NCI-H1930 (cell line): ENCODE measurements at places on chromosomes 3 and 15.

GRCh38 chr3:182787302-182788036, 5.8 kb upstream of the ATP11B start:
- no peak for DNase-seq

GRCh38 chr15:58715266-58715917, 34.1 kb downstream of the ADAM10 start:
- DNase-seq = no peak

- DNase-seq = no peak
These were observed 28.6 kb downstream of the KLHL6 start for GRCh38 chr3:183526838-183527427.

- no peak for DNase-seq
These were observed 71.7 kb downstream of the CYP19A1 start for GRCh38 chr15:51266656-51267050.

DNA sequence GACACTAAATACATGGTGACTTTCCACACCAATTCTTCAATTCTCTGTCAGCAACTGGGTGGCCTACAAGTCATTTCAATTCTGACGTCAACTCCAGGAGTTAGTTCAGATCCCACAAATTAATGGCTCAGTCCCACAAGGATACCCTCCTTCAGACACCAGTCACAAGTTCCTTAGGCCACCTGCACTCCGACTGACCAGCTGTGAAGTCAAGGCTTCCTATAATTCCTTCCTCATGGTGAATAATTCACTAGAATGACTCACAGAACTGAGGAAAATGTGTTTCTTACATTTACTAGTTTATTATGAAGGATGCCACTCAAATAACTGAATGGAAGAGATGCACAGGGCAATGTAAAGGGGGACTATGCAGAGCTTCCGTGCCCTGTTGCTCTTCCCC, 6.3 kb upstream of the PIAS1 start:
- DNase-seq = no peak

DNA sequence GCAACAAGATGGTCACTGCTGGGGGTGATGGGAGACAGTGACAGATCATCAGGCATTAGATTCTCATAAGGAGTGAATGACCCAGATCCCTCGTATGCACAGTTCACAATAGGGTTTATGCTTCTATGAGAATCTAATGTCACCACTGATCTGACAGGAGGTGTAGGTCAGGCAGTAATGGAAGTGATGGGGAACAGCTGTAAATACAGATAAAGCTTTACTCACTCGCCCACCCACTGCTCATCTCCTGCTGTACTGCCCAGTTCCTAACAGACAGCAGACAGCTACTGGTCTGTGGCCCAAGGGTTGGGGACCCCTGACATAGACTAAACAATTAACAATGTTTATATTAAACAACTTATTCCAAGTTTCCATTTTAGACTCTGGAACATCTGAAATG, 25.4 kb downstream of the IFT80 start:
- DNase-seq = no peak

DNA sequence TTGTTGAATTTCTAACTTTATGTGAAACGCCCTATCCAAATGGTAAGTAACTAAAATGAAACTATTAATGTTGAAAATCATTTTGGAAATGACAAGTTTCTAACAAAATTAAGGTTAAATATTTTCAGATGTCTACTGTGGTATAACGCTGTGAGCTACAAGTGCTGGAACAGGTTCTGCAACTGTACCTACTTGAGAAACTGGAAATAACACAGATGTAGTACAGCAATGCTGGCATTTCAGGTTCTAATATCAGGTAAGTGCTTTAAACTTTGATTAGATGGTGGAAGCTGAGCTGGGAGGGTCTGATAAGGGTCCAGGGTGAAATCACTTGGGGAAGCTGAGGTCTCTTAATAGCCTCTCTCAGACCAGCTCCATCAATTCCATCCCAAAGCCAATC, 315.1 kb downstream of the STXBP5L start:
- no peak for DNase-seq

DNA sequence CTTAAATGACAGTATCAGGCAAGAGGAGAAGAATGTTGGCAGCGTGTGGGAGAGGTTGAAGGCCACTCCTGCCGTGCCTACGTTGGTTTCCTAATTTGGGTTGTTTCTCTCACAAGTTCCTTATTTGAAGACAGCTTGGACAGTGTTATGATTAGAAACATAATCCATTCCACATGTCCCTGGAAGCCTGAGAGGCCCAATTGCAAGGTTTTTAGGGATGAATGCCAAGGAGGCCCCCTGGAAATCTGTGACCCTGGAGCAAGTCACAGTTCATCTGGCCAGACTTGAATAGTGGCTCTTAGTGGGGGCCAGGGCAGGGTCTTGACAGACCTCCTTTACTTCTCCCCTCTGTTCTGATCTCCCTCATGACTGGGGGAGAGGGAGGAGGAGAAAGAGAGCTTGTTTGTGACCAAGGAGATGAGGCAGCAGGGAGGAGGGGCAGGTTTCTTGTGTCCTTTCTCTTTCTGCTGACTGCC, 584.4 kb upstream of the TBL1XR1 start:
- no peak for DNase-seq

- DNase-seq = no peak
These were observed 222.0 kb upstream of the GAP43 start for GRCh38 chr3:115401298-115401697.

DNA sequence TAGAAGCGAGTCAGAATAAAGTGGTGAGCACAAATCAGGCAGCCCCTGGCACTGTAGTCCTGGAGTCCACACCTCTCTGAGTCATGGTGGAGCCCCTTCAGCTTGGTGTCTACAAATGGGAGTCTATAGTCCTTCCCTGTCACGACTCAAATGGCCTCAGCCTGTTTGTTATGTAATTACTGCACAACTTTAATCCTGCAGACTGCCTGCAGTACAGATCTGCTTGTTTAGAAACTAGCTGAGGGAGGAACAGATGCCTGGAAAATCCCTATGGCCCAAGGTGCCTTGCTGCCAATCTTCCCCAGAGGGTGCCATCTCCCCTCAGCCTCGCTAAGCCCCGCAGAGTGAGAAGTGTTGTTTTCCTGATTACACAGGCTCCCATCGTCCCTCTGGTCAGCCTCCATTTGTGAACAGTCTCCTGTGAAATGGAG, 3.9 kb upstream of the CXCR6 start:
- DNase-seq = no peak

- no peak for DNase-seq
These were observed 8.5 kb downstream of the MRAS start for GRCh38 chr3:138356730-138357405.

- DNase-seq = no peak
These were observed 134.1 kb upstream of the COL8A1 start for GRCh38 chr3:99504258-99504657.

DNA sequence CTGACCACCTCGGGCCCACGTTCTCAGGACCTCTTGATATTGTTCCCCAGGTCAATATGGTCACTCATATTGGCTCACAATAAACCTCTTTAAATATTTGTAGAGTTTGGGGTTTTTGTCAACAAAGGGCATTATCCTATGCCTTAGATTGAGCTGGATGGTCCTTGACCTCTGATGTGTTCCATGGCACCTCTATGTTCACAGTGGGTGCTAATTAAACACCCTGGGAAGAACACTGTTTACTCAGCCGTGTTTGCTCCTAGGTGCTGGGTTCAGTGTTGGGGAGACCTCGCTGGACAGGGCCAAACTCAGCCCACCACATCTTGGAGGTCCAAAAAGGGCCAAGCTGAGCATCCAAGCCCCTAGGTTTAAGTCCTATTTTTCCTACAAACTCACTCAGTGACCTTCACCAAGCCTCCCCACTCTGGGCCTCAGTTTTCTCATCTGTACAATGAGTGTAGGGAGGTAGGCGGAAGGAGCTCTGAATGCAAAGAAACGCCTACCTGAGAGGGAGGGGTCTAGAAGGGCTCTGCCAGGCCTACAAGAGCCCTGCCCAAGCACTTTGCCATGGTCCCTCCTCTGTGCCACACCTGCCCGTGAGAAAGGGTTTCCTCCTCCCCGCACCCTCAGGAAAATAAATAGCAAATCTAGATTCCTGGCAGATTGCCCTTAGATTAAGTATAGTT, 7.2 kb downstream of the FAM174B start:
- DNase-seq = no peak

DNA sequence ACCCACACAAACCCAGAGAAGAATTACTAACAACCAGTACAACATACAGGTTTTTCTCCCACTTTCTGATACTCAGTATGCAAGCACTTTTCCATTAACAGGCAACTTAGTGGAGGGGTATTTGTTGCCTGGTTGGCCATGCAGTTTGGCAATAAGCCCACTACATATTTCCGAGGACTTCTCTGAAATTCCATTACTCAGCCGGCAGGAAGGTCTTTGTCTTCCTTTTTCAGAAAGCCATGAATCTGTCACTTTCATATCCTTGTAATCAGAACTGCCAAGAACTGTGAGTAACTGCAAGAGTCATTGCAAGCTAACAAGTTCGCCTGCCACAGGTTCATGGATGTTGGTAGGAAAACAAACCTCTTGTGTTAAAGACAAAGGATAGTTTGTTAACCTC, 422.3 kb upstream of the ROBO1 start:
- no peak for DNase-seq

GRCh38 chr15:51303462-51303980, 34.9 kb downstream of the CYP19A1 start:
- DNase-seq = no peak

GRCh38 chr3:4756855-4757574, 222.2 kb upstream of the BHLHE40 start:
- no peak for DNase-seq

- DNase-seq = no peak
These were observed 117.6 kb upstream of the EIF1B start for GRCh38 chr3:40191850-40192448.

- no peak for DNase-seq
These were observed 76.3 kb upstream of the FRMD4B start for GRCh38 chr3:69462022-69462825.

GRCh38 chr15:34284937-34285336, 52.6 kb downstream of the SLC12A6 start:
- no peak for DNase-seq

DNA sequence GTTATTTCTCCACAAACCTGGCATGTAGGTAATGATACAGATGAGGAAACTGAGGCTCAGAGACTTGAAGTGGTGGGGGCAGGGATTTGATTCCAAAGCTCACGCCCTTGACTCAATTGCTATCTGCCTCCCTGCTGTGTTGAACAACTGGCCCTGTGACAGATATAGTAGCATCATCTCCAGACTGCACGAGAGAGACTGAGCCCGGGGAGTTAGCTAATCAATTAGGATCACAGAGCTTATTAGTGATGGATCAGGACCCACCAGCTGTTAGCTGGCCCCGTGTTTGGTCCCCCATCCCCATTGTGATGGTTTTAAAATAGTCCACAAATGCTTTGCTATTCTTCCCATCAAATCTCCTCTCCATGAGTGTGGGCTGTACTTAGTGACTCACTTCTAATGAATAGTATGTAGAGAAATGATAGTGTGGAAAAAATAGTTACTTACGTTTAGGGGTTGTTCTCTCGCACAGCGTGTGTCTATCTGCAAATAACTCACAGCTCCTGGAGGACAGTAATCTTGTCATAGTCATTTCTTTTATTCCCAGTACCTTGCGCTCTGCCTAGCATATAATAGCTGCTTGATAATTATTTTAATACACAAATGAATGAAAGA, 74.4 kb upstream of the KLF13 start:
- DNase-seq = no peak

DNA sequence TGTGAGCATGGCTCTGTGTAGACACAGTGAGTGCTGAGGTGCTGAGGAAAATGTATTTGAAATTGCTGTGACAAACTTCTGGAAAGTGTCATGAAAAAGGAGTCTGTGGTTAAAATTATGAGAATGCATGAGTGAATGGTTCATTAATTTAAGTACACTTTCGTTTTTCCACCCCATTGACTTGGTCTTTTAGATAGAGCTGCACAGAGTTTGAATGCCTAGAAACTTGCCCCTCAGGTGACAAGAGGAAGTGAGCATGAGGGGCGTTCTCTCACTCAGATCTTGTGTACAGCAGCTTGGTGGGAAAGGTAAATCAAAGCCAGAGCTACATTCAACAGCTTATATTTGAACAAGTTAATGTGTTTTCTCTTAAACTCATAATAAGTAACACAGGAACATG, 296.8 kb downstream of the WDR72 start:
- no peak for DNase-seq

- no peak for DNase-seq
These were observed 91.8 kb downstream of the FILIP1L start for GRCh38 chr3:100022506-100022905.

DNA sequence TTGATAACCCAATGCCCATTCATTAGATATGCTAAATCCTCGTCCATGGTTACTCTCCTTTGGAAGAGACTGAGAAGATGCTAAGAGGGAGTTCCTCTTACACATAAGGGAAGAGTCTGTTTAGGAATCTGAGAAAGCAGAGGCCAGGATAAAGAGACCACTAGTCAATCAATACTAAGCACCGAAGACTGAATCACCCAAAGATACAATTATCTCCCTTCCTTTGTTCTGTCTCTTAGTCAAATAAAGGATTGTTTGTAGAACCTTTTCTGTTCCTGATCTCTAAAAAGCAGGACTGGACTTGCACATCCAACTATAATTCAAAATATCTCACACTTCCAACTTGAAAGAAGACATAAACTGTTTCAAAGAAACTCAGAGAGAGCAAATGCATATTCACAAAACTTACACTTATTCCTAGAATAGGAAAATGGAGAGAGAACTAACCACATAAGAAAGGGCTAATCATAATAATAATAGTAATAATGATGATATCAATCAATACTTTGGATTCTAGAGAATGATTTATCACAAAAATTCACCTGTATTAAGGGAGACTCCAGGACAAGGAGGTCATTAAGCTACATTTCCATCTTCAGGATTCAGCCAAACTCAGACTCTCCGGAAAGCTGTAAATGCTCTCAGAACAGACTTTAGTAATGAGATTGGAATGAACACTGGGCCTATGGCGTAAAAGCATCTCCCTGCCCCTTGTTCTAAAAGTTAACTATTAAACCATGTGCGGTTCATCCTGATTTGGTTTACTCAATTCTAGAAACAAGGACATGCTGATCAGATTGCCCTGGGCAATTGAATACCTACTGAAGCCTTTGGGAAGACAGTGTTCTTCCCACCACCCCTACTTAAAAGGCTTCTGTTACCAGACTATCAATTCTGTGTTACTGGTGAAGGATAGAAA, 401.5 kb downstream of the ZBTB20 start:
- DNase-seq = no peak

- DNase-seq = no peak
These were observed 21.6 kb upstream of the TAFA4 start for GRCh38 chr3:68953816-68954444.

GRCh38 chr3:164577667-164578210, 500.6 kb downstream of the SI start:
- DNase-seq = no peak

- DNase-seq = no peak
These were observed 592.4 kb downstream of the EPHA3 start for GRCh38 chr3:89699771-89700170.
